ENCODE measurements at places on chromosomes 1 and 21.

- no peak for DNase-seq
Observed at GRCh38 chr1:204826970-204827369, 43.7 kb upstream of the NFASC start.

DNA sequence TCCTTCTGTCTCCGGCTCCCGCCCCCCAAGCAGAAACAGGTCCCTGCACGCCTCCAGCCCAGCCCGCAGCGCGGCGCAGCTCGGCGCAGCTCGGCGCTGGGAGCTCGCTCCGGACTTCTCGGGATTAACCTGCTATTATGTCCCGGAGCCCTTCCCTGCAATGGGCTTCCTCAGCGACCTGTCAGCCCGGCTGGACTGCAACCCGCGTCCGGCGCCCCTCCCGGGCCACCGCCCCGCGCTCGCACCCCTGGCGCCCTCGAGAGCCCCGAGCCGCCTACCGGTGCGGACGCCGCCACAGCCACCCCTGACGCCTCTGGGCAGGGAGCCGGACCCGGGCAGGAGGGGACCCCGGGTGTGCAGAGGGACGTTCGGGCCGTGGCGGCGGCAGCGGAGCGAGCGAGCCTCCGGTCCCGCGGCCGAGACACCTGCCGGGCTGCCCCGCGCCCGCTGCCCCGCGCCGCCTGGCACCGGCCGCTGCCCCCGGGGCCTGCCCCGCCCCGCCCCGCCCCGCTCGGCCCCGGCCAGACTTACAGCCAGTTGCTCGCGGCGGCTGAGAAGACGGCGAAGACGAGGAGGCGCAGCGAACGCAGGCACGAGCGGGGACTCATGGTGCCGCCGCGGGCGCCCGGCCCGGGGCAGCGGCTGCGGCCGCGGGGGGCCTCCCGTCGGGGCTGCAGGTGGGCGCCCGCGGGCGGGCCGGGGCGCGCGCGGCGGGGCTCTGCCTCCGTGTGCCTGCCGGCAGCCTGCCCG lies 407 bp downstream of the WNT4 start:
- DNase-seq: no peak

DNA sequence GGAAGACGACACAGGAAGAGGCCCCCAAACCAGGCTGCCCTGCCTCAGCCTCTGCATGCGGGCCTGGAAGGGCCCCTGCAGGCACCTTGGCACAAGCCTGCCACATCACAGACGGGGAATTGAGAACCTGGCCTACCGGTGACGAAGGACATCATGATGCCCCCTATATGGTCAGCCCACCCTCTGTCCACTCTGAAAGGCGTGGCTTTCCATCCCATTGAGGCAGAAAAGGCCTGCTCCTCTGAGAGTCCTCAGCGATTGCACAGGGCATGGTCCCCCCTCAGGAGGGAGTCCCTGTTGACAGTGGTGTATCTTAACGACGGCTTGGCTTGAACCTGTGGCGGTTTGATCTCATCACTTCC lies 11.4 kb downstream of the KRTAP10-1 start:
- no peak for DNase-seq

DNA sequence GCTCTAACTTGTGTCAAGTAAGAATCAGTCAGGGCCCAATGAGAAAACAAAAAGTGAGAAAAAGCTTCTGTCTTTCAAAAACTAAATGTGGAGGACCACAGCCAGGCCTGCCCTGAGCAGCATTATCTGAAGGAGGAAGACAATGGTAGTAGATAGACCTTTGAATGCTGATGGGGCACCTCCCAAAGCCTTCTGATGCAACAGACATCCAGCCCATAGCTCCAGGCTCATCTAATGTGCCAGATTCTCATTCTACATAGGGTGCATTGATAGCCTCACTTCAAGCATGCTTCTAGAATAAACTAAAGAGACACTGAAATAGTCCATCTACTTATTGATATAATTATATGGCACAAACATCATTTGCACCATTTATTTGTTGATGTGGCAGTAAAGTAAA lies 351.6 kb downstream of the HHIPL2 start:
- DNase-seq: no peak

DNA sequence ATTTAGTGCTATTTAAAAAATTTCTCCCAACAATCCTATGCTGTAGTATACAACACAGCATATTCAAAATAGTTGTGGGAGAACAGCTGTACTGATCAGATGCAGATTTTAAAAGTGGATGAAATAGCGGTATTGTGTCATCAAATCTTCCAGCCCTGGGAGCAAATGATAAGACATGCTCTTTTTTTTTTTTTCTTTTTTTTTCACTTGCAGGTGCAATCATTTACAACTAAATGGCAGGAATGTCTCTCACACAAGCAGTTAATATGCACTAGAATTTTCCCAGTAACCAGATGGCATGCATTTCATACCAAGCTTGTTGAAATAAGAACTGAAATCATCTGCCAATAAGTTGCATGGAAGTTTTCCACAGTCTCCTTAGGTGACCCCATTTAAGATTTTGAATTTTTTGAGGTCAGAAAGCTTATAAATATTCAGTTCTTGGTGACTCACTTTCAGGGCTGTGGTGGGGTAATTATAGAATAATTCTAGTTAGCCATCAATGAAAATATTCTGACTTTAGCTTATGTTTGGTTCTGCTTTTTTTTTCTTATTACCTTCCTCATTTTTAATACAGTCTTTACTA lies 623.9 kb upstream of the NR5A2 start:
- DNase-seq: peak; percentile 77

GRCh38 chr1:38644092-38644491 lies 215.5 kb downstream of the RRAGC start:
- DNase-seq: no peak

GRCh38 chr1:167229719-167230385 lies 9.2 kb downstream of the POU2F1 start:
- no peak for DNase-seq

- DNase-seq: no peak
Observed at GRCh38 chr1:63974966-63975365, 201.1 kb downstream of the ROR1 start.

DNA sequence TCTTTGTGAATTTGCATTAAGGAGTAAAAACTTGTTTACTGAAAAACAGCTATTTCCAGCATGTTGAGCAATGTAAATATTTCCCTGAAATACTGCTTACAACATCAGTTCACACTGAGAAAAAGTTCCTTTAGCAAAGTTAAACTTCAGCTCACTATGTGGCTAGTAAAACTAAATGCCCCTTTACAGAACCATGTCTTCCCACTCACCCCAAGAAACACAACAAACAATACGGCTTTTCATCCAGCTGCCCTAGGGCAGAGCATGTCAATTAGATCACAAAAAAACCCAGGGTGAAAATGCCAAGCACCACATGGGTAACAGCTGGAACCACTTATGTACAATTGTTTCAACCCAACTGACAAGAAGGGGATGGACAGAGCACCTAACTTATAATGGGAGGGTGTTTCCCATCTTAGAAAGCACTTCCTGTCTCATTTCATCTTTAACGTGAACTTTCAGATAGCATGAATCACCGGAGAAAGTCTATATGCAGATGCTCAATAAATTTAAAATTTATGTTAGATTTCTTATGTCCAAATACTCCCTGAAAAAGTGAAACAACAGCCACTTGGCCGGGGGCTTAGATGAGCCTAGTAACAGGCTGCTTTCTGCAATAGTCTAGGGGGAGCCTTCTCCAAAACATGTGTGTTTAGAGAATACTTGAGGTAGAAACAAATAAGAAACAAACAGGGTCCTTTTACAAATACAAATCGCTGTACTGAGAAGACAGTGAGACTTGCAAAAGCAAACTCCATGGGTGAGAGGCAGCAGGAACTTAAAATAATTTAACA lies 6.6 kb downstream of the NID1 start:
- no peak for DNase-seq

DNA sequence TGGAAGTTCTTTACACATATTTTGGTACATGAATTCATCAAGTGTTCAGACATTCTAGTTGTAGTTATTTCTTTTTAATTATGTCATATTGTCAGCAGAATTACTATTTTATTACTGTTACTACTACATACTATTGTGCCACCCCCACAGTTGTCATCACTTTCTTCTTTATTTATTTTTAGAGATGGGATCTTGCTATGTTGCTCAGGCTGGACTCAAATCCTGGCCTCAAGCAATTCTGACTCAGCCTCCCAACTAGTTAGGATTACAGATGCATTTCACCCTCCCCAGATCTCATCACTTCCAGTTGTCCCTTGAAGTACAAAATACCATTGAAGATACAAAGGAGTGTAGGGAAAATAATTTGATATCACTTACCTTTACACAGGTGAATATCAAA lies 258.0 kb downstream of the KCTD3 start:
- no peak for DNase-seq

DNA sequence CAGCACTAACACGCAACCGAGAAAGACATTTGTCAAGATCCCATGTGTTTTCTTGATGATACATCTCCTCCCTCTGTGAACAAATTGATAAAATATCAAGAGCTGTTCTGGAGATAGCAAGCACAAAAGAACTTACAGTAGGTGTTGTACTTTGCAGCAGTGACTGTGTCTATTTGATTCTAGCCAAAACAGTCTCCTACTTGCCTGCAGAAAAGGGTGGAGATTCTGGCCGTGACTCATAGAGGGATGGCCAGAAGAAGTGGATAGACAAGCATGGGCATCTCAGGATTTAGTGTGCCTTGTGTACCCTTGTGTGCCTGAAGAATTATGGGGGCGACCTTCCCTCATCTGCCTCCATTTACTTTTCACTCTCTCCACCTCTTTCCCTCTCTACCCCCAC lies 458.4 kb upstream of the LRRC7 start:
- no peak for DNase-seq

GRCh38 chr1:198267921-198268320 lies 111.1 kb downstream of the NEK7 start:
- DNase-seq: no peak

- DNase-seq: no peak
Observed at GRCh38 chr1:14897997-14898645, 255.4 kb upstream of the TMEM51 start.
